Transverse colon (tissue), 4 donors: ENCODE measurements at places on chromosomes 5 and 9.
A peak's percentile ranks its signal among the peaks of the same experiment; 100 is the strongest.

- no peak for DNase-seq
Observed at GRCh38 chr5:178214160-178214803, 9.9 kb downstream of the HNRNPAB start.

DNA sequence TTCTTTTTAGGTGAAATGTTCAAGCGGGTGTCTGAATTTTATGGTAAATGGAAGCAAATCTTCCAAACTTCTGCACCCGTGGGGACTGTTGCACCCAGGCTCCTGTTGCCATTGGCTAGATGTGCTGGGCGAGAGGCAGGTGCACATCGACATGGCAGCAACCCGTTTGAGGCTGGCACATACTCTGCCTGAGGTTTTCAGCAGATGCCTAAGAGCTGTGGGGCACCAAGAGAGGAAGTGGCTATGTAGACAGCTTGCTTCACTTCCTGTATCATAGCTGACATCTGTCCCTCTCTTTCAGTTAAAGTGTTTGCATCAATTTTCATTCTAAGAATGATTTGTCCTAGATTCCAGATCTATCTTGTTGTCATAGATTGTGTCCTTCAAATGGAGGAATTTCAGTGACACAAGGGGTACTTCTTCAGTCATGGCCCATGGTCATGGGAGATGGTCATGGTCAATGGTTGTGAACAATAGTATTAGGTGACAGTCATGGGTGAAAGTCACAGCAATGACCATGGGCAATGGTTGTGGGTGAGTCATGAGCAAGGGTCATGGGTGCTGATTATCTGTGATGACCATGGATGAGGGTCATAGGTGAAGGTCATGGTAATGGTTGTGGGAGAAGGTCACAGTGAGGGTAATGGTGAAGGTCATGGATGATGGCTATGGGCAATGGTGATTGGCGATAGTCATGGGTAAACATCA is 115.1 kb upstream of the IRX4 start:
- no peak for DNase-seq

DNA sequence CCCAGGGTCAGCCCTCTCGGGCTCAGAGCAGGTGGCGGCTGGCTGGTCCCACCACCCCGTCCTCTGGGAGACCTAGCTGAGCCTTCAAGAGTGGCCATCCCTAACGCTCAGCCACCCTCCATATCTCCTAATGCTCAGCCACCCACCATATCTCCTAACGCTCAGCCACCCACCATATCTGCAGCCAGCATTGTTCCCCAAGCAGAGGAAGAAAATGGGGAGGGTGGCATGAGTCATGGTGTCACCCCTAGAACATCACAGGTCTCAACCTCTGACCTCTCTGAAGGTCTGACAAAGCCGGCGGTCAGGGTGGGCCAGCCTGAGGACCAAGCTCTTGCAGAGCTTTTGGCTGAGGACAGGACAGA is 14.7 kb downstream of the LHX3 start:
- no peak for DNase-seq

DNA sequence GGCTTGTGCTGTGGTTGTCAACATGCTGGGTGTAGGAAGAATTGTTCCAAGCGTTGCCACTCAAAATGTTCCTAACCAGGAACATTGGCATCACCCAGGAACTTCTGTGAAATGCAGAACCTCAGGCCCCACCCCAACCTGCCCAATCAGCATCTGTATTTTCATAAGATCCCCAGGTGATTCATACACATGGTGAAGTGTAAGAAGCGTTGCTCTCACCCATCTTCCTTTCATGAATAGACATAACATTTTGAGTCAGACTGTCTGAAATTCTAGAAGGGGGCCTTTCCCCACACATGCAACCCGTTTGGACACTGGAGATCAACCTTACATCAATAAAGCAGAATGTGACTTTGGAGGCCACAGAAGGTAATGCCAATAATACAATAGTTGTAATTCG is 9.3 kb upstream of the AFAP1L1 start:
- no peak for DNase-seq

GRCh38 chr5:109844695-109845094 is 155.0 kb downstream of the MAN2A1 start:
- DNase-seq, result no peak

DNA sequence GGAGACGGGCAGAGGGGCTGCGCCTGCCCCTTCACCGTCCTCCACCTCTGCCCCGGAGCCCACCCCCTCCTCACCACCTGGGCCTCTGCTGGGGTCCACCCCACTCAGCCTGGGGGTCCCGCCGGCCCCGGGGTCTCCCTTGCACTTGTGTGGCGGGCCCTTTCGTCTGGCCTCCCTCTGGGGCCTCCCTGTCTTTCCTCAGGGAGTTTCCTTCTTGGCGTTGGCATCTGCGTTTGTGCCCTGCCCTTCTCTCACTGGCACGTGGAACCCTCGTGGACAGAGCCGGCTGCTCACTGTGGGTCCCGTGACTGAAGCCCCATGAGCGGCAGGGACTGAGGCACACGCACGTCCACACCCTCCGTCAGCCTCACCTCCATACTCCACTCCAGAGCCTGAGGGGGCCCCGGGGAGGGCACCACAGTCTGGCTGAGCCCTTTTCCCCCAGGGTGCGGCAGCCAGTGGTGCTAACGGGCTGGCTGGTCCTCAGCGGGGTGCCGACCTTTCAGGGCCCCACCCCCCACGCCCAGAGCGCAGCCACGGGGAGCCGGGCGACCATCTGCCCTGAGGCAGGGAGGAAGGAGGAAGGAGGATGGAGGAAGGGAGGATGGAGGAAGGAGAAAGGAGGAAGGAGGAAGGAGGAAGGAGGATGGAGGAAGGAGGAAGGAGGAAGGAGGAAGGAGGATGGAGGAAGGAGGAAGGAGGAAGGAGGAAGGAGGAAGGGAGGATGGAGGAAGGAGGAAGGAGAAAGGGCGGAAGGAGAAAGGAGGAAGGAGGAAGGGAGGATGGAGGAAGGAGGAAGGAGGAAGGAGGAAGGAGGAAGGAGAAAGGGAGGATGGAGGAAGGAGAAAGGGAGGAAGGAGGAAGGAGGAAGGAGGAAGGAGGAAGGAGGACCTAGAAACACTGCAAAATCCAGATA is 53.0 kb upstream of the NRARP start:
- DNase-seq, result no peak

GRCh38 chr5:171681677-171682076 is 103.9 kb upstream of the SMIM23 start:
- no peak for DNase-seq

GRCh38 chr9:105171589-105171988 is 72.9 kb upstream of the SLC44A1 start:
- DNase-seq, result no peak

DNA sequence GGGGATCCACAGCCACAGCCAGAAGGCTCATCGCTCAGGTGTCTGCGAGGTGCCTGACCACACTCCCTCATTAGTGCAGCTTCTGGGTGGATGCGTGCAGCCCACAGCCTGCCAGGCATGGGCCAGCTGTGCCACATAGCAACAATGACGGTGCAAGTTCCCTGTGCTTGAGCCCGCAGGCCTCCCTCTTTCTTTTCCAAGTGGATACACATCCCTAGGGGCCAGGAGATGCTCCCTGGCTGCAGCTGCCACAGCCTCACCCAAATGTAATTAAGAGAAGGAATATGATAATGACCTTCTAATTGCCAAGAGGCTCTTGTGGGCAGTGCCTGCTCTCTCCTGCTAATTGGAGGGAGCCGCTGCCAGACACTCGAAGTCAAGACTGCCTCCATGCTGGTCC is 116.0 kb upstream of the PPP1R26 start:
- DNase-seq, result no peak

GRCh38 chr9:27344776-27345175 is 47.8 kb upstream of the EQTN start:
- no peak for DNase-seq

GRCh38 chr5:16866273-16866672 is 69.8 kb downstream of the MYO10 start:
- DNase-seq, result no peak

GRCh38 chr5:40431734-40432133 is 248.0 kb upstream of the PTGER4 start:
- no peak for DNase-seq

GRCh38 chr5:152170350-152170749 is 234.7 kb downstream of the NMUR2 start:
- DNase-seq, result no peak

- peak; percentile 15 for DNase-seq
Observed at GRCh38 chr5:463952-464351, 21.0 kb downstream of the EXOC3 start.

GRCh38 chr9:14482856-14483255 is 168.9 kb upstream of the NFIB start:
- no peak for DNase-seq
